ENCODE measurements at places on chromosomes 7 and 10.
A peak's percentile ranks its signal among the peaks of the same experiment; 100 is the strongest.

DNA sequence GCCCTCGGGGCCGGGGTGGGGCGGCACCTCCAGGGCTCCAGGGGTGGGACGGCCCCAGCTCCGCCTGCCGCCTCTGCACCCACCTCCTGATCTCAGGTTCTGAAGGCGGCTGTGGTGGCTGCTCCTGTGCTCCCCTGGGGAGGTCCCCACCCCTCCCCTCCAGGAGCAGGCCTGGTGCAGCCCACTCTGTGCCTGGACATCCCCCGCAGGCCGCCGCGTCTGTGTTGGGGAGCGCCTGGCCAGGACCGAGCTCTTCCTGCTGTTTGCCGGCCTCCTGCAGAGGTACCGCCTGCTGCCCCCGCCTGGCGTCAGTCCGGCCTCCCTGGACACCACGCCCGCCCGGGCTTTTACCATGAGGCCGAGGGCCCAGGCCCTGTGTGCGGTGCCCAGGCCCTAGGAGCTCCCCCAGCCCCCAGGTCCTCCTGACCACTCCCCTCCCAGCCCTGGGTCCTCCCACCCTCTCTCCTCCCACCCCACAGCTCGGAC lies 5.5 kb downstream of the CYP2W1 start:
- no peak for DNase-seq

GRCh38 chr10:113524120-113524519 lies 28.7 kb upstream of the HABP2 start:
- DNase-seq, result no peak

GRCh38 chr10:68348265-68348741 lies 15.6 kb upstream of the PBLD start:
- DNase-seq, result peak; percentile 49

GRCh38 chr10:79112881-79113431 lies 44.2 kb downstream of the ZMIZ1 start:
- DNase-seq, result no peak

DNA sequence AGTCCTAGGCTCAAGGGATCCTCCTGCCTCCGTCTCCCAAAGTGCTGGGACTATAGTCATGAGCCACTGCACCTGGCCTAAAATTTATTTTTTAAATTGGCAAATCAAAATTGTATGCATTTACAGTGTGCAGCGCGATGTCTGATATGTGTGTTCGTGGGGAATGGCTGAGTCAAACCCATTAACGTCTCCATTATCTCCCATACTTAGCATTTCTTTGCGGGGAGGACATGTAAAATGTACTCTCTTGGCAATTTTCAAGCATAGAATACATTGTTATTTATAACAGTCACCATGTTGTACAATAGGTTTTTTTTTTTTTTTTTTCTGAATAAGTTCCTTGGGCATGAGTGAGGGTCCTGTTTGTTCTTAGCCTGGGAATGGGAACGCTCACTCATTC lies 3.8 kb downstream of the TMEM184A start:
- DNase-seq, result no peak

- DNase-seq, result no peak
Observed at GRCh38 chr10:8369666-8370065, 315.2 kb downstream of the GATA3 start.

DNA sequence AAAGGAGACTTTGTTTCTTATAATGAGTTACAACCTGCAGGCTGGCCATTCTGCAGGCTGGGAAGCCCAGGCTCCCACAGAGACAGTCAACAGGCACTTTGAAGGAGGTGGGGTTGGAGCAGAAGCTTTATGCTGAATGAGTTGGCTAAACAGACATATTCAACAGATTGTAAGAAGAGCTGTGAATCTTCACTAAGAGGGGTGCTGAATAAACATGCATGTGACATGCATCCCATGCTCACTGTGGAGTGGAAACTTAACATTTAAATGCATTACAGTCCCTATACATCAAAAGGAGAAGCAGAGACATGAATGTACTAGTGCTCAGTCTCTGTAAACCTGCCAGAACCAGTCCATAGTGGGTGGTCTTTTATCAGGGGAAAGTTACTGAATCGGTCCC lies 1.4 kb upstream of the CFAP69 start:
- no peak for DNase-seq

DNA sequence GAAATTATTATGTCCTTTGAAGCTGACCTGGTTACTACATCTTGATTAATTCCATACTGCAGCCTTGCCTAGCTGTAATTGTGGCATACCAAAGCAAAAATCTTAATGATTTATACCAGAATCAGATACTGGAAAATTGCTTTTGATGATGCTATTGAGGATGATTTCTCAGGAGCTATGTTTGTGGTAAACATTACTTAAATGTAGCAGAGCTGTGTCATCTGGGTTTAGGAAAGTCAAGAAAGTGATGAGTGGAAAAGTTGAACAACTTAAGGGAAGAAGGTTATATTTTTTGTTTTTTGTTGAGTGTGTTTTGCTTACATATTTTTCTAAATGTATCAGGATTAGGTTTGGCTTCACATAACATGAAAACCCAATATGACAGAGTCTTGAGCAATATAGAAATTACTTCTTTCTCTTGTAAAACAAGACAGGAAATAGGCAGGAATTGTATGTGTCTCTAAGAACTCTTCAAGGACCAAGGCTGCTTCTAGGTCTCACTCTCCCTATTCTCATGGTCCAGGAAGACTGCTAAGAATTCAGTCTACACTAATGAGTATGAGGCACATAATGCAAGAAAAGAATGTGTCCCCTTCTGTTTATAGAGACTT lies 87.6 kb upstream of the MTPN start:
- no peak for DNase-seq

- peak; percentile 62 for DNase-seq
Observed at GRCh38 chr7:72394016-72394415, 18.1 kb downstream of the CALN1 start.

DNA sequence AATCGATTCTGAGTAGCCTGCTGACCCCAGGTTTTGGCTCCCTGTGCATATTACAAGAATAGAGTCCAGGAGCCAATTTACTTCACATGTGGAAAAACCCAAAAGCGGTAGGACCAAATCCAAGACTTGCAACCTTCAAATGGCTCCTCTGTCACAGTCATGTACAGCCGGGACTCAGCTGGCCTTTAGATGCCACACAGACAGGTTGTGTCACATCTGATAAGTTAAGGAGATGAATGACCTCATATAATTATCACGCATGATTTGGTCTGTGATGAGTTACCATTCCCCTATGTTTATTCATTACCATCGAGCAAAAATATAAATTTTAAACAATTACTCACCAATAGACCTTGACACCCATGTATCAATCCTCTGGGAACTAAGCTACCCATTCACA lies 14.2 kb downstream of the CACNA2D1 start:
- DNase-seq, result no peak

DNA sequence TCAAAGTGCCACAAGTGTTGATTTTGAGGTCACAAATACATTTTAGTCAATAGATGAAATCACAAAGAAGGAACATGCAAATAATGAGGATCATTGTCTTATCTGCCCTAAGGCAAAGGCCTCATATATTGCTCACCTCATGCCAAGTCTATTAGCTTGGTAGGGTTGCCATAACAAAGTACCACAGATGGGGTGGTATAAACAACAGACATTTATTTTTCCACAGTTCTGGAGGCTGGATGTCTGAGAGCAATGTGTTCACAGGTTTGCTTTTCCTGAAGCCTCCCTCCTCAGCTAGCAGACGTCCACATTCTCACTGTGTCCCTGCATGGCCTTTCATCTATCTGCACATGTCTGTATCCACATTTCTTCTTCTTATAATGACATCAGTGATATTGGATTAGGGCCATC lies 59.6 kb downstream of the RELN start:
- DNase-seq, result no peak

DNA sequence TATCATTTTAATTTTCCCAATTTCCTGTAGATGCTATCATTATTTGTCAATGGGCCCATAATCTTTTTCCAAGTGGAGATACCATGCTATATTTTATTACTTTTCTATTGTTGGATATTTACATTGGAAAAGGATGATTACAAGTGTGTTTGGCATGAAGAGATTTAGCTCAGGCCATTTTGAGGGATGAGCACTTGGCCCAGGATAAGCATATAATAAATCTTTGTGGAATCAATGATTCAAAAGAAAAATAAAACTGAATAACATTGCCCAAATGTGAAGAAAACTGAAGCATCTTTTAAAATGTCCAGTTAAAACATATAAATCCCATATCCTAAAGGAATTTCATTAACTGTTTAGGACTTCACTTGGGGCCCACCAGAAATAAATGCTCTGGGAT lies 260.9 kb upstream of the BMPER start:
- no peak for DNase-seq

DNA sequence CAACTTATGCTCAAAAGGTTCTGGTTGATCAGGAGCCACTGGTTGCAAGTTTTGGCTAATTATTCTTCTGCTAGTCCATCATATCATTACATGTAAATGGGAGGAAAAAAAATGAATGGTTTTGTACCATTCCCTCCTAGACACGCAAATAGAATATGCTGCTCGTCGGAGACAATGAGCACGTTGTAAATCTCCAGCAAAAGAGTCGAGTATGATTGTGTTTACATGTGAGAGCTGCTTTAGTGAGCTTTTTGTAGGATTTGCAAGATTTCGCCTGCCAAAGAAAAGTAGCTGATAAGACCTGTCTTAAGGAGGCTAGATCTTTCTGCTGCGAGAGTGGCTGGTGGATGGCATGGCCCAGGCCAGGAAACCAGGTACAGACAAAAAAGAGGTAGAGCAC lies 109.0 kb downstream of the ZMYND11 start:
- DNase-seq, result no peak
